ENCODE measurements at places on chromosomes 3 and 15.

- no peak for DNase-seq
Observed at GRCh38 chr3:69647081-69647480, 92.2 kb upstream of the MITF start.

GRCh38 chr3:143326983-143327778 is 207.6 kb downstream of the CHST2 start:
- no peak for DNase-seq

GRCh38 chr15:62320259-62320658 is 155.2 kb upstream of the C2CD4B start:
- DNase-seq = no peak

GRCh38 chr3:73801444-73801843 is 176.7 kb upstream of the PDZRN3 start:
- no peak for DNase-seq

DNA sequence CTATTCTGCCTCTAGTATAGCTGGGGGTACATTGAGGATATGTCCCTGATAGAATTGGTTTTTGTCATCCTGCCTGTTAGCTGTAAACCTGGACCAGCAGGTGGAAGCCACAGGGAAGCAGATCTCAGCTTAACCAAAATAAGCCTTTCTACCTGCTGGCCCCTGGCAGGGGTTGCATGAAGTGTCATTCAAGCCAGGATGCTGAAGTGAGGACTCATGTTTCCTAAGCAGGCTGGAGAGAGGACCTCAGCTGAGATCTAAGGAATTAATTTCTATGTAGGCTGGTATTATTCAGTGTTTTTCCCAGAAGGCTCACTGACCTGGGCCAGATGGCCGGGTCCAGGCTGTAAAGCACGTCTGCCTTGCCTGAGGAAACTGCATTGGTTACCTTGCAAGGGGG is 128.9 kb downstream of the MEGF11 start:
- no peak for DNase-seq

DNA sequence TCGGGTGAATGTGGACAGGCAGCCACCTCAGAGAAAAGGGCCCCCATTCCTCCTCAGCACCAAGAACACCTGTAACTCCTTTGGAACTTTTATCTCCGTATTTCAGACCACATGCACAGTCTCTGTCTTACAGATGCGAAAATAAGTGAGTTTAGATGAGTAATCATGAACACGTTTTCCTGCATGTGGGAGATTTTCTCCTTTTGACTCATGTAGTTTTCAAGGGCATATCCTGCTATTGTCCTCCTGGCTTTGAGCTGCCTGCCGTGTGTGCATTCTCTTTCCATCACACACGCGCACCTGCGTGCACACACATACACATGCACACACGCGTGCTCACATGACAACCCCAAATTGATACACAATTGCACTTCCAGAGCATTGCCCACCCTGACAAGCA is 239.2 kb downstream of the GABRG3 start:
- no peak for DNase-seq

All from omental fat pad (tissue), 4 donors.